ENCODE measurements at places on chromosomes 1 and 21.

DNA sequence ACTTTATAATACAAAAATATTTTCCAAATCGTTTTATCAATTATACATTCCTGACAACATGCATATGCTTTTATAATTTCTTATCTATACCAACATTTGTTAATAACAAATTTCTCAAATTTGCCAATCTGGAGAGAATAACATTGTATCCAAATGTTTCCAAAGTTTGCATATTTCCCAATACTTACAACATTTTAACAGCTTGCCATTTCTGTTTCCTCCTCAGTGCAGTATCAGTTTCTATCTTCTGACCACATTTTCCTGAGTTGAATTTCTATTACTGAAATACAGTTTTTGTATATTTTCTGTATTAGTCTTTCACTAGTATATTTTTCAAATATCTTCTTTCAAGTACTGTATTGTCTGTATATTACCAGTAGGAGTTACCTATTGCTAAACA lies 1594.3 kb downstream of the PLA2G4A start:
- no peak for DNase-seq

GRCh38 chr1:55446351-55446750 lies 231.2 kb upstream of the USP24 start:
- no peak for DNase-seq

DNA sequence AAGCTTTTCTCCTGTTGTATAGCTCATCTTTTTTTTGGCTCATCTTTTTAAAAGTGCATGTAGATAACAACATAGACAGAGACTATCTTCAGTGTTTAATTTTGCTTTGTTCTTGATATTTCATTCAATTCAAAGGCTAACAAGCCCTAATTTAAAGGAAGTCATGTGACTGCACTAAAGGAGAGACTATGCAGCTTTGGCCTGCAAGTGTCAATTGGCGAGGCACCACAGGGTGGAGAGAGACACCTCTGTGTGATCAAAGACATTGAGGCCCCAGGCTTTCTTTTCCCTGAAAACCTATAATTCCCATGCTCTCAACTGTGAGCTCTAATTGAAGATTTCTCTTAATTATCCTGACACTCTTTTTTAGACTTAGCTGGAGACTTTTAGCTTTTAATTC lies 53.6 kb downstream of the CHODL start:
- DNase-seq = no peak

DNA sequence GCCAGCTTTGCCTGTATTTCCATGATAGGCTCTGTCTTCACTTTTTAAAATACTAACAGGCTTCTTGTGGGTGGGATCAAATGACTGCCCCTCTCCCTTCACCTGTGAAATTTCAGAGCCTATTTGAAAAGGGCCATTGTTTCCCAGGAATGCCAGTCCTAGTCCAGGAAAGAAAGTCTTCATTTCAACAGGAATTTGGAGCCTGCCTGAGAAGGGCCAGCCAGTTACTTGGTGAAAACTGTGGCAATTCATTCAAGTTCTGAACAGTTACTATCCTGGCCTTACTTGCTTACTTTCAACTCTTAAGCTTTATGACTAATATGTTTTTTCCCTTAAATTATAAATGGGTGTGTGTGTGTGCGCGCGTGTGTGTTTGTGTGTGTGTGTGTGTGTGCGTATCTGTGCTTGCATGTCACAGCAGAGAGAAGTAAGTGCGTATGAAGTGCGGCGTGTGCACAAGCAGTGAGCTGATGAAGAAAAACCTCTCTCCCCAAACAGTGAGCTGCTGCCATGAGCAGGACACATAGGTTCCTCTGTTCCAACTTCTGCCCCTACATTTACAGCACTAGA lies 67.5 kb upstream of the RNPC3 start:
- DNase-seq = no peak

DNA sequence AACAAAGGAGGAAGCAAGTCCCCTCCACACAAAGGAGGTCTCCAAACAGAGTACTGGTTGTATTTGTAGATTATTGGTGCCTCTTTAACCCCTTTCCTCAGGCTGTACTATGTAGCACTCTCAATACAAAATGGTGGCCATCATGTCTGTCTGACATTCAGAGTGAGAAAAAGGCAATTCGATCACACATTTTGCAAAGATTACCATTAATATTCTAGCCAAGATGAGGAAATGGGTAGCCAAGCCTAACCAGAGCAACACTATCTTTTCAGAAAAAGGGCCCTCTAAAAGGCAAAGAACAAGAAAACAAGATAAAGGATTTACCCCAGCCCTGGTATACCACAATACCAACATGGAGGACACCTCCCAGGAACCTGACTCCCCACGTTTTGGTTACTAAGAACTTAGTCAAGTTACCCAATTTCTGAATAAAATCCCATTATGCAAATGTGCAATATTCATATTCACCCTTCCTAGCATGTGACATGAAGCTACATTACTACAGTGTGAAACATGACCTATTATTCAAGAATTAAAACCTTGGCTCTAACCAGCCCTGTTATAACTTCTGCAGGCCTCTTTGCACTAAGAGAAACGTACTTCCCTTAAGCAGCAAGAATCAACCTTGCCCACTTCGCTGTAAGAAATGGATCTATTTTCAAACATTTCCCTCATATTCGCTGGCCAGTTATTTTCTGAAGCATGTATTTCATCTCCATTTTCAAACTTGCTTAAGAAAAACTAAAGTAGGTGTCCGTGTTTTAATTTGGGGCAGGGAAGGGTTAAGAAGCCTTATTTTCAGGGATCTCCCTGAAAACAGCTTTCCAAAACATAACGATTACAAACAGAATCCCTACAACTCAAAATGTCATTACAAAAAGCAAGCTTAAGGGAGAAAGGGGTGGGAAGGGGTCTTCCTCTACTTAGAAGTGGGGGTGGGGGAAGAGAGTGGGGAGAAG lies 2.1 kb downstream of the KDM5B start:
- no peak for DNase-seq

GRCh38 chr1:200367841-200368534 lies 41.8 kb downstream of the ZNF281 start:
- no peak for DNase-seq

DNA sequence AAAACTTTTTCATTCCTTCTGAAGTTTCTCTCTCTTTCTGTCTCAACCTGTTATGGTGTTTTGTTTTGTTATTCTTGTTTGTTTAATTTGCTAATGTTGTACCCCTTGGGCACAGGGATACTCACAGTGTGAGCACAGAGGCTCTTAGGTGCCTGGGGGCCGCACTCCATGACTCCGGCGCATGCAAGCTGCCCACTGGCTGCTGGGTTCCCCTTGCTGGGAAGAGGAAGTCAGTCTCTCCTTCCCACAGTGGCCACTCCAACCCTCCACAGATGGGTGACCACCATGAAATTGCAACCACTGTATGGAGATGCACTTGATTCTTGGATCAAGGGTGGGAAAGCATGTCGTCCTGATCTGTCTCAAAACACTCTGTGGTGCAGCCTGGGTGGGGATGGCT lies 4.6 kb upstream of the CD1A start:
- DNase-seq = no peak

DNA sequence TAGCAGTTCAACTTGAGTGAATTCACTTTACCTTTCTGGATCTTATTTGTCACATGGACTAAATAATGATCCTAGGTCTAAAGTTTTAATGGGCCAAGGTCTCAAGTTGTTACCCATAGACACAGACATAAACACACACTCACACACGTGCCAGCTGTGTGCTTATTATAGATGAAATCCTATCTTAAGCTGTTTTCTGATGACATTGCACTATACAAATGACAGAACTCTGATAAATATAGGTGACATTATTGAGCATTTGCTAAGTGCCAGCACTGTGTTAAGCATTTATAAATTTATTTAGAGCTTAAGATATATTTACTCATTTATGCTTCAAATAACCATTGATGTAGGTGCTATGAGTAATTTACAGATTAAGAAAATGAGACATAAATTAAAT lies 474.4 kb upstream of the NR5A2 start:
- DNase-seq = no peak

- no peak for DNase-seq
These were observed 95.9 kb downstream of the DISP1 start for GRCh38 chr1:222910699-222911098.

- DNase-seq = no peak
These were observed 23.6 kb downstream of the TGFB2 start for GRCh38 chr1:218368686-218369085.

- DNase-seq = no peak
These were observed 12.4 kb downstream of the ARPC5 start for GRCh38 chr1:183622884-183623785.

DNA sequence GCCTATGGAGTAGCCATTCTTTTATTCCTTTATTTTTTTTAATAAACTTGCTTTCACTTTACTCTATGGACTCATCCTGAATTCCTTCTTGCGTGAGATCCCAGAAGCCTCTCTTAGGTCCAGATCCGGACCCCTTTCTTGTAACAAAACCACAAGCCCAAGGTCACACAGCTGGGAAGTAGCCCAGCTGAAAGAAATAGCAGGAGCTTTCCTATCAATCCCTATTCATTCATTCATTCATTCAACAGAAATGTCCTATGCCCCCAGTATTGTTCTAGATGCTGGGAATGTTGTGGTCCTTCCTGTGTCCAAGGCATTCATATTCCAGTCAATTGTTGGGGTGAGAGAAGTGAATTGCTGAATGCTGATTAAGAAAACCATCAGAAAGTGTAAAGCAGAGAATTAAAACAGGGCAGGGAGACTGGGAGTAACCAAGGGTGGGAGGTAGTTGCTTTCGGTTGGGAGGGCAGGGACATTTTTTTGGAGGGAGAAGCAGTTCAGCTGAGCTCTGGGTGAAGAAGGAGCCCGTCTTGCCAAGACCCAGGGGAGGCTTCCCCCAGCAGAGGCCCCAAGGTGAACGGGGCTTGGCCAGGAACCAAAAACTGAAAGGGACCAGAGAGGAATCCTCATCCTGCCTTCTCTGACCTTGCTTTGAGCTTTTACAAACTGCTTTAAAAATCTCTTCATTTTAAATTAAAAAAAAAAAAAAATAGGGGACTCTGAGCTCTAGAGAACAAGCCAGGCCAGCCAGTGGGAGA lies 10.8 kb downstream of the PLA2G2D start:
- DNase-seq = no peak

GRCh38 chr21:35222021-35222420 lies 172.9 kb upstream of the RUNX1 start:
- DNase-seq = no peak

DNA sequence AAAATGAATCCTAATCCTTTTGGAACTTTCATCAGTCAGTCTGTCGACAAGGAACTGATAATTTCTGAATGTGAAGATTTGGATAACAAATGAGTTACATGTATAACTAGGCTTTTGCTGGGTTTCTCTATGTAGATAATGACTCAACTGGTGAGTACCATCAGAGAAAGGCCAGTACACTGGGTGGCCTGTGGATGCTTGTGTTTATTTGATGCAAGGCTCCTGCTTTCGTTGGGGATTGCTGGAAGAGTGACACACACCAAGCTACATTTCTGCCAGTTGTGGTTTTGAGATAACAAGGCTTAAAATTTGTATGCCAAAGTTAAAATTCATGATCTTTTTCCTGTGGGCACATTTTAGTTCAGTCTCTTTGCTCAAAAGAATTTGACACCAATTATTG lies 115.7 kb upstream of the UBE2U start:
- DNase-seq = no peak

DNA sequence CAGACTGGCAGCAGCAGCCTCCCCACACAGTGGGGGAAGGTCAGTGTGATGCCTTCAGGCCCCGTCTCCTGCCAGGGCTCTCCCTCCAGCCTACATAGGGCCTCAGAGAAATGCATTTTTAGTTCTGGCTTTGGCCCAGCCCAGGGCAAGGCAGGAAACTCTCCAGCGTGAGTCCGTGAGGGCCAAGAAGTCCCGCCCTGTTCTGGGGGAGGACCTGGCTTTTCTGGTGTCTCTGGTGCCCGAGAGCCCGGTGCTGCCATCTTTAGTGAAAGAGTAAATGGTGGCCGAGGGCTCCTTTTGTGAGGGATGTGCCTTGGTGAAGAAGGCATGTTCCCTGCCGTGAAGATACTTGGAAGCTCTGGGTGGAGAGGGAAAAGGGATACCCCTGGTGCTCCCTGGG lies 14.8 kb upstream of the DIP2A start:
- DNase-seq = no peak

DNA sequence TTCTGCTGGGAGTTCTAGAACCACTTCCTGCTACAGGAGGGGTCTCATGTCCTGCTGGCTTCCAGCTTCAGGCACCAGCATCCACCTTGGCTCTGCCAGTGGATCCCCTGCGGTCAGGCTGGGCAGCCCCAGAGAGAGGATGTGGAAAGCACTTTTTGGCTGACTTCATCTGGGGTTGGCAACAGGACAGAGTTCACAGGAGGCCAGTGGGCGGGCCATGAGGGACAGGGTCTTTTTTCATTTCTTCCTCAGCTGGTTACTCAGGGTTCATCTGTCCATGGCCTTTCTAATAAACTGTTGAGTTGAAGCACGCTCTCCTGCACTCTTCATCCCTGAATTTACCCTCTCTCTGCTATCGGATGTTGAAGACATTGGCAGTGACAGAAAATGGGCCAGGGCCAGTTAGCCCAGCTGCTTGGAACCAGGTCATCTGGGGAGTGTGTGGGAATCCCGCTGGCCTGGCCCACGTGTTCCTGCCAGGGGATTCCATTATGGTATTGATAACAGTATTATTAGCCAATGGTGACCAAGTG lies 45.2 kb downstream of the RPS6KA1 start:
- DNase-seq = no peak

DNA sequence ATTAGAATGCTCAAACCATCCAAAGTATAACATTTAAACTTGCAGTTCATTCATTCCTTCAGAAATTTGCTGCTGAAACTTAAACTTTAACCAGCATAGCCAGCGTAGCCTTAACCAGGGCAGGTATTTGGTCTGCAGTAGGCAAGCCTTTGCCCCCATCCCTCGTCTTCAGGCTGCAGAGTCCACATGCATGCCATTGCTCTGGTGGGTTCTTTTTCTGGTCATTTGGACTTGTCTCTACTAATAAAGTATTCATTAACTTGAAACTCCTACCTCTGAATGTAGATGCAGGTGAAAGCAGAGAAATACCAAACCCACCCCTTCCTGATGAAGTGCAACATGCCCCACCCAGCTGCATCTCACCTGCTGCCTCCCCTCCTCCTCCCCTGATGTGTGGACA lies 100.2 kb downstream of the CAMTA1 start:
- DNase-seq = no peak

DNA sequence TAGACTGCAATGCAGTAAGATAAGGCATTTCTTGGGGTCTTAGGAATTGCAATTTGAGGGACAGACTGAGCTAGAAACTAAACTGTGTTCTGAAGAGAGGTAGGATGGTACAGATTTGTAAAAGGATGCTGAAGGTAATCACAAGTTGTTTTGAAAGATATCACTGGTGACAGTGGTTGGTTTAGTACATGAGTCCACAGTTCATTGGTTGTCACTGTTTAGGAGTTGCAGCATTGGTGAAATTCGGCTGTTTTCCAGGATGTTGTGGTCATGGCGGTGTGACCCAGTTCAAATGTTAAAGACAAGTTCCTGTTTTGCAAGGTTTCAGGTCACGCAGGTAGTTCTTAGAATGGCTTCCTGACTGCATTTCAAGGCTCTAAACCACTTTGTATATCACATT lies 292.8 kb upstream of the B3GALT2 start:
- no peak for DNase-seq
